Kidney capillary endothelial cell (primary cell): ENCODE measurements at places on chromosomes 16 and 17.

GRCh38 chr16:60712144-60712543, 1324.1 kb downstream of the CDH8 start:
- DNase-seq, result no peak

DNA sequence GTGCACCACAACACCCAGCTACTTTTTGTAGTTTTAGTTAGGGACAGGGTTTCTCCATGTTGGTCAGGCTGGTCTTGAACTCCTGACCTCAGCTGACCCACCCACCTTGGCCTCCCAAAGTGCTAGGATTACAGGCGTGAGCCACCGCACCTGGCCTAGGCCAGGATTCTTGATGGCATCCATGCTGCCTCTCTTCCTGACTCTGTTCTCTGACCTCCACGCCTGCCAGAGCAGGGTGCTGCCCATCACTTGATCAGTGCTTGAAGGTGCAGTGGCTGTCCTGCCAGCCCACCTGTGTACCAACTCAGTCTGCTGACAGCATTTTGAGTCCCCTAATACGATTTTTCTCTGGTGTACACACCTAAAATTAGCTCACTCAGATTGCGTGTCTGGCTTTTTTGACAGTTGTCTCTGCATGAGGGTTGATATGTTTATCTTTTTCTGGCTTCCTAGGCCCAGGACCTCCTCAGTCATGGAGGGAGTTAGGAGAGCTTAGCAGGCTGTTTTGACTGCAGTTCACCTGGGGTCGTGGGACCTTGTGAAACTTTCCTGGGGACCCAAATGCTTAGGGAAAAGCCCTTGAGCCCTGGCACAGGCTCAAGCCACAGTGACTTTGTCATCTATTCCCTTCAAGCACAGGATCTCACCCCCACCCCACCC, 5.9 kb downstream of the HAS3 start:
- no peak for DNase-seq

- DNase-seq, result no peak
Observed at GRCh38 chr16:85662482-85662812, 26.3 kb downstream of the GINS2 start.

DNA sequence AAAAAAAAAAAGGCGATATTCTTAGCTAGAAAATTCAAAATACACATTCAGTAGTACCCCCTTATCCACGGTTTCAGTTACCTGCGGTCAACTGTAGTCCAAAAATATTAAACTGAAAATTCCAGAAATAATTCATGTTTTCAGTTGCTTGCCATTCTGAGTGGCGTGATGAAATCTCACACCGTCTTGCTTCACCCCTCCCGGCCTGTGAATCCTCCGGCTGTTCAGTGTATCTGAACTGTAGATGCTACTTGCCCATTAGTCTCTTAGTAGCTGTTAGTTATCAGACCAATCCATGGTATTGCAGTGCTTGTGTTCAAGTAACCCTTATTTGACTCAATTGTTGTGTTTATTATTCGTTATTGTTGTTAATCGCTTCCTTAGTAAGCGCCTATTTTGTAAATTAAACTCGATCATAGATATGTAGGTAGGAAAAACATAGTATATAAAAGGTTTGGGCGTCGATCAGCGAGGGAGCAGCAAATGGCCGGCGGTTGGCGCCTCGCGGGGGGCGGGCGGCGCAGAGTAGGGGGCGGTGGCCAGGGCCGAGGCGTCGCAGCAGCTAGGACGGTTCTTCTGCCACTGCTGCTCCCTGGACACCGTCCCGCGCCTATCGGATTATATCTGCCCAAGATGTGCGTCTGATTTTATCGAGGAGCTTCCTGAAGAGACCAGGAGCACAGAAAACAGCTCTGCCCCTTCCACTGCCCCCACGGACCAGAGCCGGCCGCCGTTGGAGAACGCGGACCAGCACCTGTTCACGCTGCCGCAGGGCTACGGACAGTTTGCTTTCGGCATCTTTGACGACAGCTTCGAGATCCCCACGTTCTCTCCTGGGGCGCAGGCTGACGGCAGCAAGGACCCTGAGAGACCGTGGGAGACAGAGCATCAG, 39.8 kb upstream of the AKAP1 start:
- no peak for DNase-seq

- DNase-seq, result no peak
Observed at GRCh38 chr17:1897105-1897656, 67.4 kb downstream of the RPA1 start.

DNA sequence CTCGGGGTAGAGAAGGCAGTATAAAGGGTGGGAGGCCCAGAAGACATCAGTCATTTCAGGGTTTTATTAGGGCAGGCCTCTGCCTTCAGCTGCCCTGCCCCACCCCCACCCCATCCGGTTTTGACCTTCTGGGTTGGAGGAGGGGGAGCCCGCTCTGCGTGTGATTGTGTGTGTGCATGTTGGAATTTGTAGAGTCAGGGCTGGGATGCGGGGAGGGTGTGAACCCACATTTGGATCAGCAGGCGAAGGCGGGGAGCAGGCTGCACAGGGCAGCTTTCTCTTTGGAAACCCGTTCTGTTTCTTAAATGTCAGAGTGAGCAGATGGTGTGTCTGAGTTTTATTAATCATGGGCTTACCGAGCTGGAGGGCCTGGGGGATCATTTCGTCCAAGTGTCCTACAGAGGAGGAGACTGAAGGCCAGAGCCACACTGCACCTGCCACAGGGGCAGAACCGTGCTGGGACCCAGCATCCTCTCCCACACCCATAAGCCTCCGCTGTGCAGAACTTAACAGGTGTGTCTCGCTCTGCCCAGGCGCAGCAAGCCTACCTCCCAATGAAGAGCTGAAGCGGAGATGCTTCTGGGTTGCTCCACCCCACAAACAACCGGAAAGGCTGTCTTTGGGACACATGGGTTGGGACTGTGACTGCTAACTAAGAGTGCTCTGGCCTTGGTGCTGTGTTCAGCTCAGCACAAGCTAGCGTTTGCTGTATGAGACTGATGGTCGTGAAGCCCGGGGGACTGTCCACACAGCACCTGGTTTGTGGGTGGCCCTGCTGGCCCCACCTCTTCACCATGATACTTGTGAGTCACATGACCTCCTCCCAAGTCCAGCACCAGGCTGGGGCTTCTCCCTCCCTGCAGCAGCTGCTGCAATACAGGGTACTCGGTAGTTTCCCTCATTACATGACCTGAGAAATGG, 70.9 kb upstream of the GSE1 start:
- DNase-seq, result no peak

GRCh38 chr17:14505606-14506005, 204.7 kb downstream of the HS3ST3B1 start:
- DNase-seq, result no peak

GRCh38 chr17:55655777-55656176, 66.9 kb downstream of the TMEM100 start:
- no peak for DNase-seq

GRCh38 chr16:75558846-75559401, 2.9 kb upstream of the TMEM231 start:
- DNase-seq, result no peak

- no peak for DNase-seq
Observed at GRCh38 chr17:6196355-6196754, 126.2 kb downstream of the WSCD1 start.

DNA sequence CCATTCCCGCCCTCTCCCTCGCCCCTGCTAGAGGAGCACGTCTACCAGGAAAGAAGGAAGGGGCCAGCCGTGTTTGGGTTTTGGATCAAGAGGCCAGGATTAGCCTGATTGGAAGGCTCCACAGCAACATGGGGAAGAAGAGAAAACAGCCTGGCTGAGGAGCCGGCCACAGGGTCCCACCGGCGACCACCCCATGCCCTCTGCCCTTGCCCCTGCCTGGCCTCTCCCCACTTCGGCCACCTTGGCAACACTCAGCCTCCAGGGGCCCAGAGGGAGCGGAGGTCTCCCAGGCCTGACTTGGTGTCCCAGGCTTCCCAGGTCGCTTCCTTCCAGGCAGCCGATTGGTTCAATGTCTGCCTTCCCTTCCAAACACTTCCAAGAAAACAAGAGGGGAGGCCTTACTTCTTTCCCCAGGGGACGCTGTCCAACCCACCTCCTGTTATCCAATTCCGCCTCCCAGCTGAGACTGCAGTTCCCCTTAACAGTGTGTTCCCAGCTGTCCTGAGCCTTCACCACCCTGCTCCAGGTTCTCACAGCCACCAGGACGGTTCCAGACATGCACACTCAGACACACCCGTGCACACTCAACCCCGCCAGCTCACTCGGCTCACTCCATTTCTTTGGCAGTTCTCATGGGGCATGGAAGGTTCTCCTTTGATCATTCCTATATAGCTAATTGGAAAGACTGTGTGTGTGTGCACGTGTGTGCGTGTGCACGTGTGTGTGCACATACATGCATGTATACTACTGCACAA, 65.4 kb downstream of the RBFOX3 start:
- DNase-seq, result no peak

GRCh38 chr17:19449656-19450055, 38.6 kb downstream of the RNF112 start:
- no peak for DNase-seq

- DNase-seq, result no peak
Observed at GRCh38 chr17:17164156-17164555, 42.0 kb downstream of the PLD6 start.

- no peak for DNase-seq
Observed at GRCh38 chr17:81130385-81131361, 34.6 kb upstream of the PVALEF start.

- no peak for DNase-seq
Observed at GRCh38 chr17:4870855-4871254, 28.5 kb upstream of the C17orf107 start.

DNA sequence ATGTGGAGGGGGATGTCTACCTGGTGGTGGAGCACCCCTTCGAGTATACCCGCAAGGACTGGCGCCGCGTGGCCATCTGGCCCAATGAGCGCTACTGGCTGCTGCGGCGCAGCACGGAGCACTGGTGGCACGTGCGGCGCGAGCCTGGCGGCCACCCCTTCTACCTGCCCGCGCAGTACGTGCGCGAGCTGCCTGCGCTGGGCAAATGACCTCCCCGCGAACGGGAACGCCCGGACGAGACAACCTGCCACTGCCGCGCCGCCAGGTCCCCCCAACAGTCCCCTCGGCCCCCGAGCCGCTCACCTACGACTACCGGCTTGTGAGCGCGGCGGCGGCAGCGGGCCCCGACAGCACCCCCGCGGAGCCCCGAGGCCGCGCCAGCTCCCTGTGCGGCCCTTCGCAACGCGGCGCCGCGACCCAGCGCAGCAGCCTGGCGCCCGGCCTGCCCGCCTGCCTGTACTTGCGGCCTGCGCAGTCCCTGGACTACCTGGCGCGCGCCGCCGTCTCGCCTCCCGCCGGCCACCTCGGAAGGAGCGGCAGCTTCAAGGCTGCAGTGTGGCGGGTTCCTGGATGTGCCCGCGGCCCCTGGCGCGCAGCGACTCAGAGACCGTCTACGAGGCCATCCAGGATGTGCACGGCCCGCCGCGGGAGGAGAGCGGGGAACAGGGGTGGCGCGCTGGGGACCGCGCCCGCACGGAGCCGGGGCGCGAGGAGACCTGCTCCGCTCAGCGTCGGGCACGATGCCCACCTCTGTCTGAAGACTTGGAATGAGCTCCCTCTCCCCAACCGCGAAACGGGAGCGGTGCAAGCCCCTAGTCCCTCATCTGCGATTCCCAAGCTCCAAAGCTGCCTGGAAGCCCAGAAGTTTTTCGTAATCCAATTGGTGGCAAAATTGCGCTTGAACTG, 48.7 kb upstream of the AMZ2 start:
- peak; percentile 13 for DNase-seq

- DNase-seq, result peak; percentile 36
Observed at GRCh38 chr17:64063766-64064224, 43.4 kb upstream of the ICAM2 start.

DNA sequence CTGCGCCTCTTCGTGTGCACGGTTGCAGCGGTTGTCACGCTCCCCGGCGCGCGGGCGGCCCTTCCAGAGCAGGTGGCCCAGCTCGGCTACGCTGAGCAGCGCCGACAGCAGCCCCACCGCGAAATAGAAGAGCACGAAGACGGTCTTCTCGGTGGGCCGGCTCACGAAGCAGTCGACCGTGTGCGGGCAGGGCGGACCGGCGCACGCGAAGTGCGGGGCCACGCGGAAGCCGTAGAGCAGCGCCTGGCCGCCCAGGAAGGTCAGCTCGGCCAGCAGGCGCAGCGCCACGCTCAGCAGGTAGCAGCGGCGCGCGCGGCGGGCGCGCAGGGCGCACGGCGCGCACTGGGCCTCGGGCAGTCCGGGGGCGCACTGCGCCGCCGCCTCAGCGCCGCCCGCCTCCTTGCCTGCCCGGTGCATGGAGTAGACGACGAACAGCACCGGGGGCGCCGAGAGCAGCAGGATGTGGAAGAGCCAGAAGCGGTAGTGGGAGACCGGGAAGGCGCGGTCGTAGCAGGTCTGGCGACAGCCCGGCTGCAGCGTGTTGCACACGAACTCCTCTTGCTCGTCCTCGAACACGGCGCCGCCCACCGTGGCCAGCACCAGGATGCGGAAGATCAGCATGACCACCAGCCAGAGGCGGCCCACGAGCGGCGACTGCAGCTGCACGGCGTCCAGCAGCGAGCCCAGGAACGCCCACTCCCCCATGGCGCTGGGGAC, 1.3 kb downstream of the GJD3 start:
- no peak for DNase-seq

- no peak for DNase-seq
Observed at GRCh38 chr17:41190328-41190727, 641 bp downstream of the KRTAP9-1 start.

GRCh38 chr17:82188001-82188961, 24.4 kb downstream of the CCDC57 start:
- no peak for DNase-seq
